ENCODE measurements at places on chromosomes 4 and X.

DNA sequence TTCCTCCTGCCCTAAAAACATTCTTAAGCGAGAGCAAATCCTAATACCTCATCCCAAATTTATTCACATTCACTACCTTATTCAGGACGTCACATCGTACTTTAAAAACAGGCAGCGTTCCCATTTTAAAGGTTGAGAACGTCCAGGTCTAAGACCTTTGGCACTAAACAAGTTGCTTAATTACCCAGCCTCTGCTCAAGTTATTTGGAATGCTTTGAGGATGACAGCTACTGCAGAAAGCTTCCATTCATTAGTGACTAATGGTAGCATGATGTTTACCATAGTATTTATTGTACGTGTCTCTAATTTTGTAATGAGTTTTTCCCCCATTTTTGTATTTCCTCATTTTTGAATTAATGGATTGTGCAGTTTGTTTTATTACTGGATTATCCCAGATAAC lies 1.5 kb downstream of the USP38 start:
- no peak for DNase-seq

DNA sequence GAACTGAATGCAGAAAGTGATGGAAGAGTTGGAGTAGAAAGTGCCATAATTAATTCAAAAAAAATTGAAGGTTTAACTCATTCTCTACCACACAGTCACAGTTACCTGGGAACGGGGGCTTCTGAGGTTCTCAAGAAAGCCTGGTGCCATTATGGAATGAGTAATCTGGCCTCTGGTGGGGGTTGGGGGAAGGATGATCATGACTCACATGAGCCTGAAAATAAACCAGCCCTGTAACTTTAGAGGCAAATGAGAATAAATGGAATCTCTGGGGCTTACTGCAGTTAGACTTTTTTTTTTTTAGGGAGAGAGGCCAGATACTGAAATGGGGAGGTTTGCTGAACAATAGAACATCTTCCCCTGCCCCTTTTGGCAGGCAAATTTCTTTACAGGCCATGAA lies 55.3 kb downstream of the SOD3 start:
- no peak for DNase-seq

GRCh38 chr4:151407466-151408379 lies 1.3 kb upstream of the FHIP1A start:
- DNase-seq = peak; percentile 60

DNA sequence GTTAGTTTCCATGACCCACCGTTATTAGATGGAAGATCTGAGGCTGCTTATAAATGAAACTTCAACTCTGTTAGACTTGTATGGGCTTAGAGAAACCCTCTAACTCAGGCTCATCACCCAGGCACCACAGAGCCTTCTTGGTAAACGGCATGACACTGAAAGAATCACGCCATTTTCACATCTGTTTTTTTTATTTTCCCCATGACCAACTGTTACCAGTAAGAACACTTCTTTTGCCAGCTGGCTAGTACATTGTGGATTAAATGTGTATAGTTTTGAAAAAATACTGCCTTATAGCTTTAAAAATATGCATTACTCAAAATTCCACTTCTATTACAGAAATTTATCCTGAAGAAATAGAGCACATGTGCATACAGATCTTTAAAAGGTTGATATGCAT lies 48.0 kb upstream of the APELA start:
- no peak for DNase-seq

DNA sequence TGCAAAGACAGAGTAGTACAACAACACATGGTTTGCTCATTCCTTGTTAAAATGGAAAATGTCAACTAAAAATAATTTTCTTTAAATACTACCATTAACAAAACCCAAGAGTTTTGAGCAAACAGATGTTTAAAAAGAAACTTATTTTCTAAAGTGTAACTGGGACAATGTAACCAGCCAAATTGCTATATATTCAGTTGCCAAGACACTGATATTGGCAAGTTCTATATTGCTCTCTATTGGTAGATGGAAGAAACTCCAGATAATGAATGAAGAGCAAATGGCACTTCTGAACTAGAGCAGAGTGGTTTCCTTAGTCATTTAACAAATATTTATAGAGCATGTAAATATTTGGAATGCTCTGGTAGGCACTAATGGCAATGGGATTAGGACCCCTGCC lies 966.2 kb downstream of the RPA4 start:
- no peak for DNase-seq

GRCh38 chr4:122687531-122688061 lies 44.9 kb upstream of the BBS12 start:
- DNase-seq = no peak

GRCh38 chr4:54001668-54002365 lies 62.6 kb downstream of the CHIC2 start:
- no peak for DNase-seq

DNA sequence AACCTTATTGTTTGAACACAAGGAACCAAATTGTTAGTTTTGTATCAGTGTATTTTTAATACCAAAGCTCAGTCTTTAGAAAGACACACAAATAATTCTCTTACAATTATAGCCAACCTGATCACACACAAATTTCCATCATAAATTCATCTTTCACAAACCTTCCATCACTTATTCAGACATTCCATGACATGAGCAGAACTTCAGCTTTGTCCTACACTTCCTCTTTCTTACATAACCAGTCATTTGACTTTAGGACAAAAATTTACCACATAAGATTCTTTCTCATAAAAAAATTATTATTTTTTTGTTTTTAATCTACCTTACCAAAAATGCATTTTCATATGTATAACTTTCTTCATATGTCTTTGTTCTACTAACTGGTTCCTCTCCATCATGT lies 312.2 kb downstream of the GALNTL6 start:
- DNase-seq = no peak

DNA sequence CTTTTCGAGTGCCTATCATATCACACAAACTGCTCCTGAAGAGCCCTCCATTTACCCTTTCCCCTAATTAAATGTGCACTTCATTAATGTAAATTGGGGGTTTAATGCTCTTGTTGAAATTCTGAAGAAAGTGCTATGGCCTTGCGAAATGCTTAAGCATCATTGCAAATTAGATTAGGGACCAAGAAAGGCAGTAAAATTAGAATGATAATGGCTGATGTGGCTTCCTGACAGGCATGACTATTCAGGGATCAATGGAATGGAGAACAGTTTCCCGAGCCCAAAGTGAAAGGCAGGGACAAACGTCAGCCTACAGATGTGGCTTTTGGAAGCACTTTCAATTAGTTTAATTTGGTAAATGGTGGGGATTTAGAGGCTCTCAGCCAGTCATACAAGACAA lies 120.1 kb downstream of the NKX6-1 start:
- no peak for DNase-seq

DNA sequence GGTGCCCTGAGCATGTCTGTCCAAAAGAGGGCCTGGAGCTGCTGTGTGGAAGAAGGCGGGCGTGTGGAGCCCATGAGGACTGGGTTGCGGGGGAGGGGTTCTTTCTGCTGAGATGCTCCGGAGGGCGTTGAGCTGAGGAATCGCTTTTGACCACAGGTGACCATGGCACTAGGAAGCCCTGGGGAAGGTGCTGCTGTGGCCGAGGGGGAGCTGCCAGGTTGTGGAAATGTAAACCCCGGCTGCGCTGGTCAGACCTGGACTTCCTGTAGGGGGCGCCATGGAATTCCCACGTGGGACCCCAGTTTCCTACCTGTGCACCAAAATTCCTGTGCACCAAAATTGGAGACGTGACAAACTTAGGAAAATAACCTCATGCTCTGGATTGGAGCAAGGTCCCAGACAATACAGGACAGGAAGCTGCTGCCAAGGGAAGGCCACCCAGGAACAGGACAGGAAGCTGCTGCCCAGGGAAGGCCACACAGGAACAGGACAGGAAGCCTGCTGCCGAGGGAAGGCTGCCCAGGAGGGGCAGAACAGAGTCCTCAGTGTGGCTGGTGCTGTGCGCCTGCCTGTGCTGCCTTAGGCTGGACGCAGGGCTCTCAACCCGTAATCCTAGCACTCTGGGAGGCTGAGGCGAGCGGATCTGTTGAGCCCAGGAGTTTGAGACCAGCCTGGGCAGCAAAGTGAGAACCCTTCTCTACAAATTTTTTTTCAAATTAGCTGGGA lies 28.4 kb upstream of the UVSSA start:
- DNase-seq = no peak

DNA sequence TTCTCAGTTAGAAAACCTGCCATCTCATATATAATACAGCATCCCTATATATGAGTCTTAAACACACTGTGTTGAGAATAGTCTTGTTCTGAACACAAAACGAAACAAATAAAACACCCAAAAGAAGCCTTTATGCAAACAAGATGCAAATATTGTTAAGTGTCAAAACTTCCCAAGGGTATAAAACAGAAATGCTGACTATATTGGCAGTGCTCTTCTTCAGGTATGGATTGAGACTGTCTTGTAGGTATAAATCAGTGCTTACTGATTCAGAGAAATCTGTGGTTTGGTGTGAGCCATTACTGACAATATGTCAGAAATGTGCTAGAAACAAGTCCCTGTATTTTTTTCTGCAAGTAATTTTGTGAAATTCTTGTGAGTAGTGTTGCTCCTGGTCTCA lies 82.8 kb upstream of the CTSO start:
- DNase-seq = no peak

DNA sequence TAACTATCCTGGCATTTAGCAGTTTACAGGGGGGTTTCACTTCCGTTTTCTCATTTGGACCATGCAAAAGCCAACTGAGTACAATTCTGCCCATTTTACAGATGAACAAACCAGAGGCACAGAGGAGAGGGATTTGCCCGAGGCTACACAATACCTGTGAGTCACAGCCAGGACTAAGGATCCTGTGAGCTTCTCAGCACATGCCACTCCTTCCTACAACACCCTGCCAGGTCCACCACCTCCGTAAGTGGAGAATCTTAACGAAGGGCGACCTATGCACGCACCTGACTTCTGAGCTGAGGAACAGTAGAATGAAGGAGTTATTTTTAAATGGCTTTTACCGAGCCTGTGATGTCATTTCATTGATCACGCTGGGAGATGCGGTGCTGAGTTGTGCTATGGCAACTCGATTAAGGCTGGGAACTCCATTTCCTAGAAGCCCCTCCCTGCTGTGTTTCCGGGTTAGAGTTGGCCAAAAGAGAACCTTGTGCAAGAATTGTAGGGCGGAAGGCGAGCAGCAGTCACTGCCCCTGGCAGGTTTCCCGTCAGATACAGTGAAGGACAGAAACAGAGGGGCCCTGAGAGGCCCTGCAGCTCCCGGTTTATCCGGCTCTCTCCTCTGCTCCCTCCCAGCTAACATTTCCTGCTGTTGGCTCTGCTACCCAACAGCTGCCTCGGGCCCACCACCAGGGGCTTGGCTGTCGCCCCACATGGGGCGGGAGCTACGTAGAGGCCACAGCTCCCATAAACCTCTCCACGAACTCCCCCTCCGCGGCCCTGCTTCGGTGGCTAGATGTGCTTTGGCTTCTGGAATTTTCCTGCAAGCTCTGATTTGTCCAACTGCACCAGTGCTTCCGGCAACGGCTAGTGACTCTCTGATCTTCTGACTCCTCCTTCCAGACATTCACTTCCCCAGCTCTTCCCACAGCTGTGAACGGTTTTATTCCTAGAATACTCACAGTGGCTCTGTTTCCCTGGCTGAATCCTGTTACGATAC lies 75.1 kb upstream of the USP9X start:
- DNase-seq = peak; percentile 69

DNA sequence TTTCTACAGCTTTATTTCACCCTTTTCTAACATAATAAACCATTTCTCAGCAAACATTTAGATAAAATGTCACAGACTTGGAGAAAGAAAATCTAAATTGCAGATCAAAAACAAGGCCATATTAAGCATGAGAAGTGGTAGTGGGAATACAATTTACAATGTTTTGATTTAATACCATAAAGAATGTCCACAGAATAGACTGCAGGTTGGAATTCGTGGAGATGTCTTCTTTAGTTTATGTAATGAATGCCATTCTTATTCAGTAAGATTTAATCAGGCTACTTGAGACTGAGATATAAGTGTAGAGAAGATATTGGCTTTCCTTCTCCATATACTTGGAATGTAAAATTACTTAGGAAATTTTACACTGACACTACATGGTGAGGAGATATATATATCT lies 91.9 kb upstream of the ZFP42 start:
- no peak for DNase-seq

GRCh38 chr4:25930731-25931354 lies 16.8 kb downstream of the SMIM20 start:
- DNase-seq = no peak

Data from activated CD4-positive, alpha-beta memory T cell treated with anti-CD3 and anti-CD28 coated beads, Interleukin-2, amount 10 ng/mL, durations not matched to agents 7 days and 5 days (primary cell).